ENCODE measurements at places on chromosomes 12 and 14.

DNA sequence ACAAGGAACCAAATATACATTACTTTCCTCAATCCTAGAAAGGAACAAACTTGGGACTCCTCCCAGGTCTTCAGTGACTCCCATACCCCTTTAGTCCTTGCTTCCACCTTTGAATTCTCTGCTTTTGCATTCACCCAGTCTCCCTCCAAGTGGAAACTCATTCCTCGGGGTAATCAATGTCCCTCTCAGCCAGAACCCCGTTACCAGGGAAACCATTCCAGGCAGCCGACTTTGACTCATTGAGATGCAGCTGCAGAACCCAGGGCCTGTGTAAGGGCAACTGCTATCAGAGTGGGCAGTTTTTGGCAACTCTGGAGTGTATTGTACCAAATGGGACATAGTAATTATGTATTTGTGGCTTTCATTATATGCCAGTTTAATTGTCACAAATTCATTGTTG is 186.2 kb downstream of the NRXN3 start:
- DNase-seq, result no peak

GRCh38 chr14:51041108-51041531 is 53.8 kb downstream of the TRIM9 start:
- no peak for DNase-seq

DNA sequence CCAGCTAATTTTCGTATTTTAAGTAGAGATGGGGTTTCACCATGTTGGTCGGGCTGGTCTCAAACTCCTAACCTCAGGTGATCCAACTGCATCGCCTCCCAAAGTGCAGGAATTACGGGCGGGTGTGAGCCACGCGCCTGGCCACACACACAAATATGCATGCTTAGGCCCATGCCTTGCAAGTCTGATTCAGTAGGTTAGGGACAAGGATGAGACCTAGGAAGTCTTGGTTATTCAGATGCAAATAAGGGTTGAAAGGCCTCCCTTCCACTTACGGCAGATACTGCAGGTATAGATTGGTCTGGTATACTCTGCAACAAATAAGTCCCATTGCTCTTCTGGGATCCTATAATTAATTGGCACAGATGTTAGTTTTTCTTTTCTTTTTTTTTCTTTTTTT is 32.9 kb downstream of the TXNRD1 start:
- no peak for DNase-seq

GRCh38 chr12:84978921-84979320 is 57.2 kb downstream of the TSPAN19 start:
- no peak for DNase-seq

DNA sequence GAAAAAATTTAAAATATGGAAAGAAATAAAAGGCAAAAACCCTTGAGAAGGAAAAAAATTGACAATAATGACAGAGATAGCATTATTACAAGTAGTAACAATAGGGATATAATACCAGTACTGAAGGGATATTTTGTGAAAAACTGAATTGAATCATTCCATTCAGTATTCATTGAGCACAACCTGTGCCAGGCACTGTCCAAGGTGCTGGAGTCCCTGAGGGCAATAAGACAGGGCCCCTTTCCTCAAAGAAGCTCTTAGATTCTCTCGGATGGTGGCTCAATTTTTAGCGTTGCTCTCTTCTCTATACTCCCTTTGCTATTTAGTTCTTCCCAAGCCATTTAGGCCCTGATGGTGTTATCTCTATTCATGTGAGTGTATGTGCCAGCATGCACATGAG is 34.3 kb upstream of the GAS2L3 start:
- peak; percentile 56 for DNase-seq

DNA sequence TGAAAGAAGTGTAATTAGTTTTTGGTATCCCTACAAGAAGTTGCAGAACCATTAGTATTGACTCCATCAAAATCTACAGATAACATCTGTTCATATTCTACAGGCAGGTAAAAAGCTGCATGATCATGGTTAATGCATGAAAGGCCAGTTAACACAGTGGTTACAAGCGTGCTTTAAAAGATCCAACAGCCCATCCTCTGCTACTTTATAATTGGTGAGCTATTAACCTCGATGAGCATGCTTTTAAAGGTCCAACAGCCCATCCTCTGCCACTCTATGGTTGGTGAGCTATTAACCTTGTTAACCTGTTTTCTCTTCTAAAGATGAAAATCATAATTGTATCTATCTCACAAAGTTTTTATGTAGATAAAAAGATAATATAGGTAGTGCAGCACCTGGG is 289.3 kb downstream of the DUSP6 start:
- no peak for DNase-seq

DNA sequence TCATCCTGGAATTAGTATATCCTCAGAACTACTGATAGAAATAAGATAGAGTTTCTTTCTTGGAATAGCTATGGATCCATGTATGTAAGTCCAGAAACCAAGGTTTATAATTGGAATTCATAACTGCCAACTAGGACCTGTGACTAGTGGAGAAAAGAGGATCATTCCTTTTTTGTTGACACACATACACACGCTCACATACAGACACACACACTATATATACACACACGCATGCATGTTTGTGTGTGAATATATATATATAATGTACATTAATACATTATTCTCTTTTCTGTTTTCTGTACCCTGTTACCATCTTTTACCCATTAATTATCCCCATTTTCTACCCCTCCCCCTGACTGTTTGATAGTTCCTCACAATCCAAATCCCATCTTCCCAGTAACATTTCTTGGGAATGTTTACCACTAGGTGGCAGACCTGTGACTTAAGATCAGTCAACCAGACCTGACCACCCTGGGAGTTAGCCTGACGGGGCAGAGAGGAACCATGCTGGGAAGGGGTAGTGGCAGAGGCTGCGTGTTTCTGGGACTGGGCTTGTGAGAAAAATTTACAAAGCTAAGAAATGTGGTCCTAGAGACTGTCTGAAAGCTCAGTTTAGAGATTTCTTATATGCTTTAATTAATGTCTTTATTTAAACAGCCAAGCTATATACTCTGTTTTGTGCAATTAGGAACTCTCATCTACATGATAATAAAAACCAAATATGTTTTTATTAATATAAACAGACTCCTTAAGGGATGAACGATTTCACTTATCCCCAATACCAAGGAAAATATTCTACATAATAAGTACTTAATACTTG is 308.0 kb downstream of the PPFIA2 start:
- DNase-seq, result peak; percentile 45

DNA sequence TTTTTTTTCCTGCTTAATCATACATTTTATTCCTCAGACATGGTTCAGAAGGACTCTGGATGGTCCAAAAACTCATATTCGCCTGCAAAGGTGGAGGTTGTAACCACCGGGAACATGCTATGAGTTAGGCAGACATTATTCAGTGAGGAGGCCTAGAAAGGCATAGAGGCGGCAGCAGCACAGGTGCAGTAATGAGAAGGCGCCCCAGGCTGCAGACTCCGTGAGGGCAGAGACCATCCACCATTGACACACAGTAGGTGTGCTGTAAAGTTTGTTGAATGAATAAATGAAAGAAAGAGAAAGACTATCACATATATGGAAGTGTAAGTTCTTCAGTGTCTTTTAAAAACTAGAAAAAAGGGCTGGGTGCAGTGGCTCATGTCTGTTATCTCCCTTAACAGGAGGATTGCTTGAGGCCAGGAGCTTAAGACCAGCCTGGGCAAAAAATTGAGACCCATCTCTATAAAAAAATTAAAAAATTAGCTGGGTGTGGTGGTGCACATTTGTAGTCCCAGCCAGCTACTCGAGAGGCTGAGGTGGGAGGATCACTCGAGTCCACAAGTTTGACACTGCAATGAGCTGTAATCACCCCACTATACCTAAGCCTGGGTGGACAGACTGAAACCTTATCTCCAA is 34.5 kb upstream of the PTGR2 start:
- DNase-seq, result no peak

GRCh38 chr12:14473707-14474287 is 93.9 kb downstream of the PLBD1 start:
- peak; percentile 33 for DNase-seq

DNA sequence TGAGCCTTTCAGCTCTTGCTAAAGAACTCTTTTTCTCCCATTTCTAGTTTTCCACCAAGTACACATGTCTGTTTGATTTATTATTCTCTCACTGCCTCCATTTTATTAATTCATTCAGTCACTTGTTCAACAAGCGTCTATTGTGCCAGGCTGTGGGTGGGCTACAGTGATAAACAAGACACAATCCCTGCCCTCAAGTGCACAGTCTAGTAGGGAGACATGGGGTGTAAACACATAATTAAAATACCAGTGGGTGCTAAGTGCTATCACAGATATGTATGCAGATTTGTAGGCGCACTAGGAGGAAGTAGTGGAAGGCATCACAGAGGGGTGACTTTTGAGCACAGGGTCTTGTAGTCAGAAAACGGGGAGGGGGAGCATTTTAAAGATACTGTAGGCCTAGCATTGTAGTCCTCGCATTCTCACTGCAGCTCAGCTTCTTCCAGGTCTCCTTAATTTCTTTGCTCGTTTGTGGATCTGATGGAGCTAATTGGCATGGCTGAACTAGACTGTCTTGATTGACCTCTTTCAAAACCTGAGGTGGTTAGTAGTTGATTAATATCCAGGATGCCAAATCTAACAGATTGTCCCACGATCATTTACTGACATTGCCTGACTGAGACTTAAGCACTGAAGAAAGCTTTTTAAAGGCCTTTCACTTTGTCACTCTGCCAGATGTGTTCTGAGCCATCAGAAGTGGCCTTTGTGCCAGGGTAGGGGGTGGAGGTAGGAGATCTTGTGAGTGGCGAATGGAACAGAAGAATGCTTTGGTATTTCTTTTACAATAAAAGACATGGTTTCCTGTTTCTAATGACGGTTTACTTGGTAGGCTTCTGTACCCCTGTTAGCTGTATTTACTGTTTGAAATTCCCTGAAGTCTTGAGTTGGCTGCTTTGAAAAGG is 116.9 kb downstream of the DIP2B start:
- peak; percentile 42 for DNase-seq

DNA sequence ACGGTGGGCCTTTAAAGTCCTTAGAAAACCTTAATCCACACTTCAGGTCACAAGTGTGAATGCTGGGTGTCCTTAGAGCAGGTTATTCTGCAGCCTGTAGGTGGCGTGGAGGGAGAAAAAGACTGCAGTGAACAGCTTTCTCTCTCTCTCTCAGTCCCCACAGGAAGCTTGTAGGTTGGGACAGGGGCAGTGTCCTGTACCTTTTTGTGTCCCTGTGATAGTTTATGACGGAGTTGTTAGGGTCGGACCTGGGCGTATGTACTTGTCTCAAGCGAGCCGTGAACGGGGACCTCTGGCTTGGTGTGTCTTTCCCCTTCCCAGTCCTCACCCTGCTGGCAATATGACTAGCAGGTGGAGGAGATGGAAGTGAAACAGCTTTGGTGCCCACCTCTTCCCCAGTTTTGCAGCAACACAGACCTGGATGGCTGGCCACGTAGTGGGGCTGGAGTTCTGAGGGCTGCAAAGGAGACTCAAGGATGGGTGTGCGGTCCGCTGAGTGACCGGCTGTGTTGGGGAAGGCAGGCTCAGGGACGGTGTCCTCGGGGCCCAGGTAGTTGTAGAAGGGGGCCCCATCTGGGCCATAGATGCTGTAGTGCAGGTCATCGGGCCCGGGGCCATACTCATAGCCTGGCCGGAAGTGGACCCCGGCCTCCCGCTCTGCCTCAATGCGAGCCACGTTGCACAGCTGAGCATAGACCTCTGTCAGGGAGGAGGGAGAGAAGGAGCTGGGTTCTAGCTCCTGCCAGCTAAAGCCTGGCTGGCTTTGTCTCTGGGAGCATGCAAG is 8.9 kb downstream of the ISCA2 start:
- peak; percentile 52 for DNase-seq

- DNase-seq, result no peak
Observed at GRCh38 chr12:123019841-123020138, 39.3 kb downstream of the ARL6IP4 start.

DNA sequence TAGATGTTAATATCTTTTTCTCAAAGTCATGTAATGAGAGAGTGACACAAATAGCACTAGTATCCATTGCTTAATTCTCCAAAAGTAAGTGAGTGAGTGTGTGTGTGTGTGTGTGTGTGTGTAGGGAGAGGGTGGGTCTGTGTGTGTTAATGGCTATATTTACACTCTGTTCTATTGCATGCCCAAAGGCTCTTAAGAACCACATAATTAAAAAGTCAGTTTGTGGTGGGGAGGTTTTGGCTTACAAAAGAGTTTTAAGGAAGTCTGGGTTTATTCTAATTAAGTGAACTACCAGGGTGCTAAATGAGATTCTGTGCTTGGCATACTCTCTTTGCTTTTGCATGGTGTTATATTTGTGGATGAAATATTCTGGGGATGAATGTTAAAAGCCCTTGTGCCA is 1897.6 kb upstream of the FLRT2 start:
- no peak for DNase-seq

DNA sequence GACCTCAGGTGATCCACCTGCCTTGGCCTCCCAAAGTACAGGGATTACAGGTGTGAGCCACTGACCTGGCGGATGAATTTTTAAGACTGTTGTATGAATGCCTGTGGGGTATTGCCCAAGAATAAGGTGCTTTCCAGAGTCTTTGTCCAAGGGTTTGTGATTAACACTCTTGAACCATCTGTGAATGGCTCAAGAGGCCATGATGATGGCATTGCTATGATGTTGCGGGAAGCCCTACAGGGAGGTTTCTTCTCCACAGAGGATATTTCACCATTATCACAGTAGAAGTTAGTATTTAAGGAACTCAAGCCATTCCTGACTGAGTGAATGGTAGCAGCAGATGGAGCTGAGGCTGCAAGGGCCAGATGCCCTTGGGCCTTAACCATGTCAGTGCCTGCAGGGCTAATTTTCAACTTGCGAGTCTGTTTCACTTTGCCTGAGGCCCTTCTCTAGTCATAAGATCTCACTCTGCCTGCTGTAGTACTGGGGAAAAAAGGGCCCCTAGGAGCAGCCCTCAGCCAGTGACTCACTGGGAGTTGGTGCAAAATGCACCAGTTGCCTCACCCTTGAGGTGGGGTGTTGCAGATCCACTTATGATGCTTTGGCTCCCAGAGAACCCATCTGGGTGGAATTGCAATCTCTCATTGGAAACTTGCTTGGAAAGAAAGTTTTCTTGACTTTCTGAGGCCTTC is 108.6 kb upstream of the FLRT2 start:
- DNase-seq, result peak; percentile 62

GRCh38 chr14:101370593-101371569 is 190.4 kb upstream of the DIO3 start:
- DNase-seq, result no peak

- DNase-seq, result peak; percentile 78
Observed at GRCh38 chr12:21416511-21417121, 20.8 kb upstream of the PYROXD1 start.
